ENCODE measurements at places on chromosomes 5 and 9. TPM values are rescaled to one million over a fixed set of nuclear protein-coding genes. Genes with fewer than 3 reads are reported as not detected.
A peak's percentile ranks its signal among the peaks of the same experiment; 100 is the strongest.

- no peak for DNase-seq
Measured at GRCh38 chr5:1172670-1173404, 28.6 kb upstream of the SLC6A19 start.

DNA sequence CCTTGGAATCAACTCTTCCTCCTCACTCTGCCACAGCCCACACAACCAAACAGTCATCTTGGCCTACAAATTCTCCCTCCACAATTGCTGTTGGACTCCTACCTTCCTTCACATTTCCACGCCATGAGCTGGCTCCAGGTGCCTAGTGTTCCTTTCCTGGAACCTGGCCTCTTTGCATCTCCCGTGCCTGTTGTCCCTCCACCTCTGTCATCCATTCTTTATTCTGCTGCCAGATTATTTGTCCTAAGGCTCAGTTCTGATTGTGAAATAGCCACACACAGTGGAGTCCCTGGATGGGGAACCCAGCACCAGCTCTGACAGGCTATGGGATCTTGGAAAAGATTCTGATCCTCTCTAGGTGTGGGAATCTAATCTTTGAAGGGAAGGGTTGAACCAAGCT, 109.1 kb upstream of the ANKH start:
- DNase-seq = no peak

DNA sequence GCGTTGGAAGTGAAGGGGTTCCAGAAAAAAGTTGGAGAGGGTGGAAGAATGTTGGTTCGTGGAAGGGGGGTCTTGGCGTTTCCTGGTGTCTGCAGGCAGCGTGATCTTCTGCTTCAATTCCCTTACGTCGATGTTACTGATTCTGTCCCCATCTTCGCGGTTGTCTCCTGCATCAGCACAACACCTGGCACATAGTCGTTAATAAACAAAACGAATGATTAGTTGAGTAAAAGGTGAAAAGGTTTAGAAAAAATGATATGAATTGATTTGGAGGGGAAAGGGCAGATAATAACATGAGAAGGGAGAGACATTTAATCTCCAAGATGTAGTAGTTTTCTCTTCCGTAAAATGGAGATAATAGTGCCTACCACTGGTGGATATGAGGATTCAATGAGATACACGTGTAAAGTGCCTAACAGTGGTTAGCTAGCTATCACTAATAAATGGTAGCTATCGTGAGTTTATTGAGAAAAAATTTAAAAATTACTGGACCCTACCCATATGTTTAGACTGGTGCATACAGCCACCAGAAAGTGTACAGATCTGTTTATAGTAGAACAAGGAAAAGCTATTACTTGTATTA, 556 bp downstream of the MTREX start:
- peak; percentile 31 for DNase-seq

DNA sequence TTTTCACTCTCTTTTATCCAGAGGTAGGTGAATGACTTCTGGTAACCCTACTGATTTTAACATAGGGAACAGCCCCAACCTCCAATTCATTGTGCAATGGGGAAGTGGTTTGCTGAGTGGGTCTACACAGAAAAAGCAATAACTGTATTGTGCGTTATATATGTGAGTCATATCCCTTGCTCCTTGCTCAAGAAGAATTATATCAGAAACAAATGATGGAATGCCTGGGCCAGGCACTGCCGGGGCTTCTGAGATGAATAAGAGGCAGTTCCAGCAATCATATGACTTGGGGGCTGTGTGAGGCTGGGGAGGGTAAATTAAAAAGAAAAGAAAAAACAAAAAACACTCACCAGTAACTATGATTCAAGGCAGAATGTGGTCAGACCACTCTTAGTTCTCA, 79.2 kb upstream of the ABCA1 start:
- no peak for DNase-seq

DNA sequence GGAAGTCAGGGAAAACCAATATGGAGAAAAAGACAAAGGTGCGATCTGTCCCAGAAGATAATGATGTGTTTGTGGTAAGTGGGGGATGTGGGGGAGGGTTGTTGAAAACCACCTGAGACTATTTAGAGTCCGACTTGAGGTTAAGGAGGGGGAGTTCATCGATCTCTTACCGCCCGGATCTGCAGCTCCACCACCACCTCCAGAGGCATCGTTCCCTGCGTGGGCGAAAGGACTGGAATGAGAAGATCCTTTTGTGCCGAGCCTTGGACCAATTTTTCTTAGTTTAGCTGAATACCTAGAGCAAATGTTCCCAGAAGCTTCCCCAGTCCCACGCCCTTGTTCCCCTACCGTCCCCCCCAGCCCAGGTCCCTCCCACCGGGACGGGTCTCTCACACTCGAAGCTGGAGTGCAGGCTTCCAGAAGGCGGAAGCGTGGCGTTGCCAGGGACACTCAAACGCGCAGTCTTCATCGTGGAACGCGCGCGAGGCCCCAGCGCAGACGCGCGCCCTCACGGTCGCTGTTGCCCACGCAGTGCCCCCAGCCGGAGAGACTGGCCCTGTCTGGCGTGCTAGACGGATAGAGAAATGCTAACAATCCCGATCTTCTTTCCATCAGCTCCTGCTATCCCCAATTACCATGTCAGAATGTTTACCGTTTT, at the start of gene SPATA6L:
TSS of gene SPATA6L (minus strand) at position 439 of the 658 bp plus-strand sequence. CDS start at position 209, 230 bp downstream.
- DNase-seq = peak; percentile 59

The SREK1IP1 gene
- 26.5 TPM for polyA plus RNA-seq

GRCh38 chr9:98317134-98317857, 61.8 kb upstream of the TBC1D2 start:
- no peak for DNase-seq

The MSX2 gene
- polyA plus RNA-seq = 1.0 TPM

DNA sequence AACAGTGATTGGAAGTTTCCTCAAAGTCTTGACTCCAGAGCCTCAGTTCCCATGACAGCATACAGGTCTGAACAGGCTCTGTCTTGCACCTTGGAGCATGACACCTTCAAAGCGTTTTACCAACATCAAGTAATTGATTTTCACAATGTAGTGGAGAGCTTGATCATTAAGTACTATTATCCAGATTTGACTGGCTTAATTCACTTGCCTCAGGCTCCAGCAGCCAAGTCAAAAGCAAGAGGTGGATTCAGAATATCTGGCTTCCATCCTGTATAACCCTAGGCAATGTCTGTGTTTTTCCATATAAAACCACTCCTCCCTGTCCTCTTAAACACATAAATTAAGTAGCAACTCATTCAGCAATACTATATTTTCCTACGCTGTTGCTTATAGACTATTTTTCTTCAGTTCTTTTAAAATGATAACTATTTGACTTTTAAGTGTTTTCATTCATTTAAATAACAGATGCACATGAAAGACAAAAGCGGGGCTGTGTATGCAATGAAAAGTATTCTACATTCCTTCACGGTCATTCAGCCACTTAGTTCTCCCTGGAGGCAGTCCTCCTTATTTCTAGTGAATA, 150.8 kb upstream of the RANBP3L start:
- DNase-seq = peak; percentile 28

- DNase-seq = no peak
Measured at GRCh38 chr9:88180081-88180765, 41.9 kb upstream of the SPATA31C2 start.

The BARHL1 gene
- not detected for polyA plus RNA-seq

DNA sequence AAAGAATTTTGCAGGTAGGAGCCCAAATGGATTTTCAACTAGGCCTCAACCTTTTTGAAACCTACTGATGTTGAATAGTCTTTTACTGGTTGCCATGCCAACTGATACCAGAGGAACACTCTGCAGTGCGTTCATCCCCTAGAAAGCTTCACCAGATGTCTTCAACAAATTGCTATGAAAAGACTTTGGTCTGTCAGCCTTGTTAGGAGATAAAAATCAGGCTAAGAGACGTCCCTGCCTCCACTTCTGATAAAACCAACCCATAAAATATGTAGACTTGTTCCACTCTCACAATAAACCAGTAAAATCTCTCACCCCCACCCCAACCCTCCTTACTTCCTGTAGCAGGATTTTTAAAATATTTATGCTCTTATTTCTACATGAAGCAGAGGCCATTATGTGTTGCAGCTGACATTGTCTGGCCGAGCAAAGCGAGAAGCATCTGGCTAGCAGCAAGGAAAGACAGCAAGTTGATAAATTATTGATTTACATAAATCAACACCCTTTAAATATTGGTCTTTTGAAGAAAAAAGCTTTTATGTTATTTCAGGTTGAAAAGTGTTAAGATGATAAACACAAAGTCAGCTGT, 428.7 kb downstream of the ISL1 start:
- DNase-seq = no peak

GRCh38 chr5:164000241-164000640, 494.8 kb downstream of the MAT2B start:
- DNase-seq = no peak

- no peak for DNase-seq
Measured at GRCh38 chr9:708182-708550, 133.3 kb upstream of the DMRT1 start.

DNA sequence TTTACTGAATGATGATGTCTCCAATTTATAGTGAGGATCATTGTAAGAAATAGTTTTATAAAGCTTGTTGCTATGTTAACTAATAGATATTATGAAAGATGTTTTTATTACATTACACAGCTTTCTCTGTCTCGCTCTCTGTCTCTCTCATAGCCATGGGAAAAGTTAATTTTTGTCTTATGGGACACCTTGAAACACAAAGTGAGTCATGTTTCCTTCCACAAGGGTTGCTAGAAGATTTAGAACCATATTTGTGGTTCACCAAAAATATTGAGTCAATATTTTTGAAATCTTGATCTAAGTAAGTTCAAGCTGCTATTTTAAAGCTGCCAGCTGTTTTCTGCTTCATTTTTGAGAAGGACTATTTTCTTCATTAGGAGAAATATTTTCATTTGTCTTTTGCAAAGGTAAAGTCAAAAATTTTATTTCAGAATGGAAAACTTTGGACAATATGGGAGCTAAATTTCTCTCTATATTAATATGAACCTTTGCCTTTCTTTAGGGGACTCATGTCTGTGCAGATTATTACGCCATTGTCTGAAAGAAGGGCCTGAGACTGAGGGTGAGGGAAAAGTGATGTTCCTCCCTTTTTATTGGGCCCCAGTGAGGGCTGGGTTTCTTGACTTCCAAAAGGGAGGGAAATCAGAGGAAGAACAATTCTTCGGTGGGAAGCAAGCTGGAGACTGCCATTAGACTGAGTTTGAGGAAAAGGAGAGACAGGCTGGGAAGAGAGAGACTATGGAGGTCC, 87.9 kb upstream of the SLC24A2 start:
- DNase-seq = no peak

GRCh38 chr9:135225619-135226228, 138.3 kb downstream of the OLFM1 start:
- no peak for DNase-seq

The SLC25A2 gene
- polyA plus RNA-seq = 0.23 TPM

GRCh38 chr5:77222722-77223121, 12.2 kb downstream of the PDE8B start:
- DNase-seq = no peak

DNA sequence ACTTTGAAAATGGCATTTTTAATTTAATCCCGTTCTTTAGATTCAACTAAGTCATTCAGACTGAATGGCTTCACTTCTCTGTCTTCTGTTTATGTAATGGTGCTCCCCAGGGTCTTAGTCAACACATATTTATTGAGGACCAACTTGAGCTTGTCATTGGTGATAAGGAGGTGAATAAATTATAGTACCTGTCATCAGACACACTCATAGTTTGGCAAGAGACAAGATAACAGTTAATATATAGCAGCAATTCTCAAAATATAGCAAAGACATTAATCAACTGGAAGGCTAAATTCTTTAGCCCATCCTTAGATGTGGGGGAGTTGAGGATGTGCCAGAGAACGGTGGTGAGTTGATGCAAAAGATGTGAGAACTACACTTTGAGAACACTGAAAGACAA, 78.4 kb downstream of the MACIR start:
- no peak for DNase-seq

The SPATA31A6 gene
- not detected for polyA plus RNA-seq

GRCh38 chr5:8750100-8750499, 795.8 kb downstream of the SEMA5A start:
- DNase-seq = no peak

DNA sequence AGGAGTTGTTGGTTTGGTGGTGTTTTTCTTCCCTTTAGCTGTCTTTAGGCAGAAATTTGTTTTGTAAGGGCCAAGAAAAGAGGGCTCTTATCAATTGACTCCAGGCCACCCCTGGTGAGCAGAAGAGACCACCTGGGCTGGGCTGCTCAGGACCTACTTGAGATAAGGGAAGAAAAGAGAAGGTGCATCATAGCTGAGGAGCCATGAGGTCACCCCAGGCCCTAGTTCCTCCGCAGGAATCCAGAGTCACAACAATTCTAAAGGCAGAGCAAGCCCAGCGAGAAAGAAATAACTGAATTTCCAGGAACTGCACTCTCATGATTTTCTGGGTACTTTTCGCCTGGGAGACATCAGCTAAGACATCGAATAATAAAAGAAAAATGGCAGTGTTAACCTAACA, 34.9 kb downstream of the RFK start:
- no peak for DNase-seq

The IL9 gene
- not detected for polyA plus RNA-seq

GRCh38 chr9:127905004-127905728, 5.8 kb upstream of the ST6GALNAC6 start:
- DNase-seq = no peak

The LHX3 gene
- polyA plus RNA-seq = not detected

GRCh38 chr9:137255448-137256114, 454 bp downstream of the NELFB start:
- DNase-seq = no peak

The GLDC gene
- polyA plus RNA-seq = 22.4 TPM

DNA sequence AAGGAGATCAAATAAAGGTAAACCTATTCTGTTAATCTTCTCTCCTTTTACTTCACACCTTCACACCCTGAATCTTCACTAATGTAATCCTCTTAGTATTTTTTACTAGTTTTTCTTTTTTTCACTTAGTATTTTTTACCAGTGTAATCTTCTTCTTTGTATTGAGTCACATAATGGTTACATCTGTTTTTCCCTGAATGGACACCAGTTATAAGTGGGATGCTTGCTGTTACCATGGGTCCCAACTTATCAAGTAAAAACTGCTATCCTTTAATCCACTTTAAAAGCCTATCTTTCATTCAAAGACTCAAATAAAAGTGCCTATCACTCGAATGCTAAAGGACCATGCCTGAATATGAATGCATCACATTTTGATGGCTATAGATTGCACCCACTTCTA, 15.1 kb downstream of the ZFAND5 start:
- DNase-seq = no peak

The NRARP gene
- 5.1 TPM for polyA plus RNA-seq

The GABRA1 gene
- polyA plus RNA-seq = 0.20 TPM

The FOXD4L6 gene
- polyA plus RNA-seq = not detected

DNA sequence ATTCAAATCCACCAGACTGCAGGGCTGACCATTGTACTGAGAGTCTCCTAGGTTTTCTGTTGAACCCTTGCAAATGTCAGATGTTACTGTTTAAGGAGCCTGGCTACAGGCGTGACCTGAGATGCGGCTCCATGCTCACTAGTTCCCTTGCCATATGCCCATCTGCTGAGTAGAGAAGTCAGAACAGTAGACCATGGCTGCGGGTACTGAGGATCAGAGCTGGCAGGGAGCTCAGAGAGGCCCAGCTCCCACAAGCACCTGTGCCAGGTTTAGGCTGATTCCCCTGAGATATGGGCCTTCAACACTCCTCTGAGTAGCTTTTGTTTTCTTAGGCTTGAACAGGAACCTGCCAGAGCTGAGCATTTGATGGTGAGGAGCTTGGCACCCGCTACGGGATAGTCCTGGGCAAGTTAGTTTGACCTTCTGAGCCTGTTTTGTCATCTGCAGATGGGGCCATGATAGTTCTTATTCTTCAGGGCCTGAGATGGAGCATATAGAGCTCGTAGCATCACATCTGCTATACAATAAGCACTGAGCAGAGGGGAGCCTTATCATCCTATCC, 83.7 kb downstream of the BOD1 start:
- no peak for DNase-seq

GRCh38 chr5:139839918-139840317, 44.3 kb downstream of the PSD2 start:
- no peak for DNase-seq

The IL31RA gene
- polyA plus RNA-seq = 0.12 TPM
